ENCODE measurements at places on chromosomes 3 and 15.
A peak's percentile ranks its signal among the peaks of the same experiment; 100 is the strongest.

- no peak for DNase-seq
These were observed 219.5 kb downstream of the SV2B start for GRCh38 chr15:91319371-91320059.

DNA sequence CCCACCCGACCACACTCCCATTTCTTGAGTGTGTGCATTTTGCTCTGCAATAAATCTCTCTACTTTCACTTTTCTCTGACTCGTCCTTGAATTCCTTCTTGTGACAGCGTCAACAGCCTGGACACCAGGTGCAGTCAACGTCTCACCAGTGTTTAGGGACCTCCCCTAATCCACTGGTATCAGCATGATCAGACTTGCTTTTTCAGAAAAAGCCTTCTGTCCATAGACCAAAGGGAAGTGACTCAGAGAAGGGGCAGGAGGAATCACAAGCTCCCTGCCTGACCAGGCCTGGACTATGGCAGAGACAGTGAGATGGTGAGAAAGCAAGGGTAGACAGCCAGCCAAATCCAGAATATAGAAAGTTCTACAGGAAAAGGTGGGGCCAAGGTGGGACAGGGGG lies 15.5 kb downstream of the CCR5 start:
- DNase-seq, result no peak

- no peak for DNase-seq
These were observed 100.2 kb upstream of the AKAP13 start for GRCh38 chr15:85280203-85280602.

GRCh38 chr3:170233530-170233929 lies 11.3 kb downstream of the PRKCI start:
- no peak for DNase-seq

- DNase-seq, result no peak
These were observed 147.9 kb upstream of the ATP2B2 start for GRCh38 chr3:10653241-10653640.

GRCh38 chr15:80093854-80094418 lies 34.5 kb downstream of the ZFAND6 start:
- DNase-seq, result no peak

- DNase-seq, result no peak
These were observed 409.8 kb downstream of the ROBO2 start for GRCh38 chr3:77449459-77450350.

GRCh38 chr15:63945838-63946298 lies 100.4 kb downstream of the DAPK2 start:
- no peak for DNase-seq

DNA sequence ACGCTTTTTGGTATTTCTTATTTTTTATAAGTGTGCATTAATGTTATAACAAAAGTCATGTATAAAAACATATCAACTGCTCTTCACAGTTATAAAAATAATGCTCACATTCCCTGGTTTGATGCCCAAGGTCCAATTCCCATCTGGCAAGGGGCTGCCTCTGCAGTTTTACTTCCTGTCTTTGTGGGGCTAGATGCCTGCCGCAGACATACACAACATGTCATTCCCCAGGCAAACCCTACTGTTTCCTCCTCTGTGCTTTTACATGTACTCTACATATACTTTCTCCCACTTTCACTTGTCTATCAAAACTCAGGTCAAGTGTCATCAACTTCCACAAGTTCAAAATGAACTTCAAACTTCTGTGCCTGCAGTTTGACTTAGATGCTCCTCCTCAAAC lies 60.5 kb upstream of the ETV5 start:
- no peak for DNase-seq

DNA sequence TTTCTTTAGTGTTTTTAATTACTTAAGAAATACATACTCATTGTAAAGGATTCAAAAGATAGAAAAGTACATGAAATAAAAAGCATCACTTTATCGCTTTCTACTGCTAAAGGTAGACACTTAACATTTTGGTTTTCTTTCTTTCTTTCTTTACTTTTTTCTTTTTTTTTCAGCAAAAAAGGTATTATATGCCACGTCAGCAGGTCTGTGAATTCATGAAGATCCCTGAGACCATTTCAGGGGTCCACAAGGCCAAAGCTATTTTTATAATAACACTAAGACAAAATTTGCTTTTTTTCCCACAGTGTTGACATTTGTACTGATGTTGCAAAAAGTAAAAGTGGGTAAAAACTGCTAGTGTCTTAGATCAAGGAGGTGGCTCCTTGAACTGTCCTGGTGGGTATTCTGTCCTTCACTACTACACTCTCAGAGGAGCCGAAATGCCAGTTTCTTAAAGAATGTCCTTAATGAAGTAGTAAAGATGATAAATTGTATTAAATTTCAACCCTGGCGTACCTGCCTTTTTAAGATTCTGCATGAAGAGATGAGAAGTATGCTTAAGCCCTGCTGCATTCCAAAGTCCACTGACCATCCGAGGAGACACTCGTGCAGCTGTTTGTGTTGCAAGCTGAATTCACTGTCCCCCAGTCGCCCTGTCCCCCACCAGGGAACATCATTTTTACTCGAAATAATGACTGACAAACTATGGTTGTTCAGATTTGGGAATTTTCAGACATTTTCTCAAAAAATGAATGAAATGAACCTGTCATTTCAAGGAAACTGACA lies 106.7 kb upstream of the PIAS1 start:
- DNase-seq, result no peak

- no peak for DNase-seq
These were observed 34.3 kb downstream of the PLD1 start for GRCh38 chr3:171775943-171776342.

DNA sequence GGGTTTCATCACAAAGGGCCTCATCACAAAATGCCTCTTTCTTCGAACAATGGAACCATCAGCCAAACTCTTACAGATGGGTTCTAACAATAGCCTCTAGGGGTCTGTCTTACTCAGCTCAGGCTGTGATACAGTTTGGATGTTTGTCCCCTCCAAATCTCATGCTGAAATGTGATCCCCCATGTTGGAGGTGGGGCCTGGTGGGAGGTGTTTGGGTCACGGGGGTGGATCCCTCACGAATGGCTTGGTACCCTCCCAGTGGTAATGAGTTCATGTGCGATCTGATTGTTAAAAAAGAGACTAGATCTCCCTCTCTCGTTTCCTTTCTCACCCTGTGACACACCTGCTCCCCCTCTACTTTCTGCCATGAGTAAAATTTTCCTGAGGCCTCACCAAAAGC lies 47.9 kb upstream of the LIPC start:
- peak; percentile 56 for DNase-seq

DNA sequence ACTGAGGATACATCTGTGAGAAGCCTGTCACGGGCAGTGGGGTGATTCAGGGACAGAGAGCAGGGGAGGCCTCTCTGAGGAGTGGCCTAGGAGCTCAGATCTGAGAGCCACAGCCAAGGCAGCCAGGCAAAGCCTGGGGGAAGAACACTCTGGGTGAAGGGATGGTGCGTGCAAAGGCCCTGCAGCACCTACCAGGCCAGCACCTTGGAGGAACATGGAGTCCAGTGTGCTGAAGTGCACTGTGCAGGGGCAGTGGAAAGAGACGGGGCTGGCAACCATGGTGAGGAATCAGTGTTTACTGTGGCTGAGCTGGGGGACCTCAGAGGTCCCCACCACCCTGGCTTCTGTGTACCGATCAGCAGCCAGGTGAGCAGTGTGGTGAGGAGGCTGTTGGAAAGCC lies 48.0 kb downstream of the NUP210 start:
- DNase-seq, result no peak

DNA sequence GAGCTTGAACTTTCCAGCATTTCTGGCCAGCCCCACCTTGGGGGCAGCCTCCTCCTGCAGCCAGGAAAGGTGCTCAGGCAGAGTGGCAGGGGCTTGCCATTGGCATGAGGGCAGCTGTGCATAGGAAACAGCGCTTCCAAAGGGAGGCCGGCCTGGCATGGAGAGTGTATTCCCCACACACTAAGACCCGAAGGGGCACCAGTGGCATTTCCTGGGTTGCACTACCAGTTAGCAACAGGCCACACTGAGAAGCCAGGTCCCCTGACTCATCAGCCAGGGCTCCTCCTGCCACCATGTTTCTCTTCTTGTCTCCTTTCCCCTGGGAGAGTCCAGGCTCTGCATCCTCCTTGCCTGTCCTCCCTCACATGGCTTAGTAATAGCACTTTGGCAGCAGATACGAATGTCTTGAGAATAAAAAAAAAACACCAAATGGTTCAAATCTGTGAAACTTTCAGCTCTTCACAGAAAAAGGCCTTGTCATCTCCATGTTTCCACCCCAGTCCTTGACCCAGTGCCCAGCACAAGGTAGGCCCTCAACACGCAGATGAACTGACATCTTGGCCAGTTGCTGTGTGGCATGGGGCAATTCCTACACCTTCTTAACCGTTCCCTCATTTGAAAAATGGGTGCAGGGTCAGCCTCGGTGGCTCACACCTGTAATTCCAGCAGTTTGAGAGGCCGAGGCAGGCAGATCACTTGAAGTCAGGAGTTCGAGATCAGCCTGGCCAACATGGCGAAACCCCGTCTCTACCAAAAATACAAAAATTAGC lies 180.4 kb downstream of the SMAD6 start:
- DNase-seq, result no peak

DNA sequence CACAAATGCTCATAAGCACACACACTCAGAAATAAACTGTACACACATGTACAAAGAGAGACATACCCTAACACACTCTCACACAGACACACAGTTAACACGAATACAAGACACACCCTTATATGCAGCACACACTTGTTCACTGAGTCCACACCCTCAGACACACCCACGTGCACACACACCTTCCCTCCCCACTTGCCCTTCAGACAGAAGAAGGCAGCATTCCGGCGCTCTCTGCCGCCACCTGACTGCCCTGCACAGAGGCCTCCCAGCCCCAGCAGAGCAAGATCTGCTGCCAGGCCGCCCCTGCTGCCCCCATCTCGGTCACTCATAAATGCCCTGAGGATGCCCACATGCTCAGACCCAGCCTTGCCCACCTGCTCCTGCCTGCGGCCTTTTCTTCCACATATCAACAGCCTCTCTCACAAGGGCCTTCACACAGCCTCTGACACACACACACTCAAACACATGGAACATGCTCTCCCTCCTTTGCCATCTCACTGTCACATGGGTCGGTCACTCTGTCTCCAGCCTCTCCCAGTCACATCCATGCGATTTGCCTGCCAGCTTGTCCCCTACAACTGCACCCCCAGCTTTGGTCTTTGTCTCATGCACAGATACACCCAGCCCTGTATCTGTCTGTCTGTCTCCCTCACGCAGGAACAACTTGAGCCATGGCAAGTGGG lies 71.1 kb downstream of the EPHB3 start:
- no peak for DNase-seq

DNA sequence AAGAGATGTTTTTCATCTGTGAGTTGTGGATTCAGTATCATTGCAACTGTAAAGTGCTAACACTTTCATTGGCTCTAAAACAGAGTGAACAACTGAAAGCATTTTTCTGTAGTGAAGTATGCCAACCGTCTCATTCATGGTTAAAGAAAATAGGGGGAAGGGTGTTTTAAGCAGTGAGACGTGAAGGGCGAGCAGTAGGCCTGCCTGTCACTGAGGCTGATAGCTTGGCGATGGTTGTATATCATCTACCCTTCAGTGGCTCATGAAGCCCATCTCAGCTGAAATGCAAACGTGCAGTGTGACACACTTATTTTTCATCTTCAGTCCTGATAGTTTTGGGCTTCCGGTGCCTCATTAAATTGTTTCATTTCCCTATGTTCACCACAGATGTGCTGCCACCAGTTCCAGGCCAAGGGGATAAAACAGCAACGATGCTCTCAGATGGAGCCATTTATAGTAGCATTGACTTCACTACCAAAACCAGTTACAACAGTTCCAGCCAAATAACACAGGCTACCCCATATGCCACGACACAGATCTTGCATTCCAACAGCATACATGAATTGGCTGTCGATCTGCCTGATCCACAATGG lies 562.0 kb downstream of the ROBO2 start:
- DNase-seq, result no peak

GRCh38 chr3:97550408-97550807 lies 214.2 kb upstream of the ARL6 start:
- no peak for DNase-seq

- no peak for DNase-seq
These were observed 540.1 kb downstream of the NTRK3 start for GRCh38 chr15:87716422-87716821.

DNA sequence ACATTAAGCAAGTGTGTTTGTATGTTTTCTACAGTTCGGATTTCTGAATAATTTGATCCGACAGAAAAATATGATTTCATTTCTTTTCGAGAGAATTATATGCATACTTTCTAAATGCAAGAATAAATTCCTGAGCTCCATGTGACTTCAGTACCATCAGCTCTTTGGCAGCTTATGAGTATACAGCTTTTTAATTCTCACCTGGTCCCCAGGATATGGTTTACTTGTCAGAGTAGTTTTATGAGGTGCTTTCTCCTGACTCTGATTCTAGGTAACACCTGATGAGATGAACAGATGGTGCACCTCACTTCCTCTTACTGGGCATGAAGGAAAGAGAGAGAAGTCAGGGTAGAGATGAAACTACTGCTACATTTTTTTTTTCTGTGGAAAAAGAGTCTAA lies 3.1 kb downstream of the HGD start:
- no peak for DNase-seq

GRCh38 chr3:45084820-45085816 lies 59.0 kb downstream of the CLEC3B start:
- DNase-seq, result no peak

GRCh38 chr3:175257123-175257522 lies 398.0 kb downstream of the NAALADL2 start:
- DNase-seq, result no peak

- no peak for DNase-seq
These were observed 239.3 kb downstream of the CPNE4 start for GRCh38 chr3:131795390-131796090.

DNA sequence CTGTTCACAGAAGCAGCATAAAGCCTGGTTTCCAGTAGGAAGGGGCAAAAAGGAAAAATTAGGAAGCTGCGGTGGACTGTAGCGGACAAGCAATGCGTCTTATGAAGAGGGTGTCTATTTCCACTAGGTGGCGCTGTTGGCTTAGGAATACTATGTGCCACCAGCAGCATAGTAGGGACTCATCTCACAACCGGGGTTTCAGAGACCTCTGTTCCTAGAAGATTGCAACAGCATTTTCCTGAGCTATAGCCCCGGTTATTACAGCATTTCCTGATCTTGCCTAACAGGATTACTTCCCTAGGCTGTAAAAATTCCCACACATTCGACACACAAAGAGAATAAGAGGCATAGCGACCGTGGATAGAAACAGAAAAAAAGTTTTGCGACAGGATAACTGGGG lies 683.0 kb downstream of the TBL1XR1 start:
- no peak for DNase-seq

DNA sequence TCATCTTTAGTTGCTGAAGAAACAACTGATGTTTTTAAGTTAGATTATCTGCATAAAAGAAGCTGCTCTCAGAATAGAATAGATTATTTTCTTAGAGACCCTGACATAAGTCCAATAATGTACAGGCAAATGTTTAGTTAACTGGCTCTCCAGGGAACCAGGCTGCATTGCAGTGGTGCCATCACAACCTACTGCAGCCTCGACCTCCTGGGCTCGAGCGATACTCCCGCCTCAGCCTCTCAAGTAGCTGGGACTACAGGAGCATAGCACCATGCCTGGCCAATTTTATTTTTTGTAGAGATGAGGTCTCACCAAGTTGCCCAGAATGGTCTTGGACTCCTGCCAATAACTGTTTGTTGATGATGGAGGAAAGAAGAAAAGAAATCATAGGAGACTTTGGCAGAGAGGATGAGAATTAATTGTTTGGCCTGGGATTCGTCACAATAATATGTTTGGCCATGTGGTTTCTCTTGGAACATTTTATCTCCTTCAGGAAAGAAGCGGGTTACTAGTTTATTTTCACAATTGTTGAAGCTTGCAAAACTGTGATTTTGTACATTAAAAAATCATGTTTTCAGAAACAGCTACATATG lies 429.2 kb downstream of the CADM2 start:
- DNase-seq, result no peak

GRCh38 chr15:65896236-65896635 lies 26.9 kb downstream of the RAB11A start:
- DNase-seq, result no peak

- no peak for DNase-seq
These were observed 1066.5 kb downstream of the PLOD2 start for GRCh38 chr3:145094355-145094941.

Data from stimulated activated CD4-positive, alpha-beta T cell treated with anti-CD3 and anti-CD28 coated beads, TNF-alpha, amount 100 ng/mL, for 48 hours (primary cell).